Right lung (tissue), 10 donors: ENCODE measurements at places on chromosomes 2 and 18. TPM values are rescaled to one million over a fixed set of nuclear protein-coding genes. Genes with fewer than 3 reads are reported as not detected.

The RUFY4 gene
- polyA plus RNA-seq, result 0.45 TPM

The KIF1A gene
- polyA plus RNA-seq, result 2.2 TPM

The ALPG gene
- 0.12 TPM for polyA plus RNA-seq

The RTN4 gene
- 190 TPM for polyA plus RNA-seq

The TEX44 gene
- polyA plus RNA-seq, result 0.15 TPM

The ROCK1 gene
- 84.2 TPM for polyA plus RNA-seq
